ENCODE measurements at places on chromosomes 12 and 14.

- DNase-seq: no peak
These were observed 303.5 kb downstream of the EGLN3 start for GRCh38 chr14:33647385-33647786.

DNA sequence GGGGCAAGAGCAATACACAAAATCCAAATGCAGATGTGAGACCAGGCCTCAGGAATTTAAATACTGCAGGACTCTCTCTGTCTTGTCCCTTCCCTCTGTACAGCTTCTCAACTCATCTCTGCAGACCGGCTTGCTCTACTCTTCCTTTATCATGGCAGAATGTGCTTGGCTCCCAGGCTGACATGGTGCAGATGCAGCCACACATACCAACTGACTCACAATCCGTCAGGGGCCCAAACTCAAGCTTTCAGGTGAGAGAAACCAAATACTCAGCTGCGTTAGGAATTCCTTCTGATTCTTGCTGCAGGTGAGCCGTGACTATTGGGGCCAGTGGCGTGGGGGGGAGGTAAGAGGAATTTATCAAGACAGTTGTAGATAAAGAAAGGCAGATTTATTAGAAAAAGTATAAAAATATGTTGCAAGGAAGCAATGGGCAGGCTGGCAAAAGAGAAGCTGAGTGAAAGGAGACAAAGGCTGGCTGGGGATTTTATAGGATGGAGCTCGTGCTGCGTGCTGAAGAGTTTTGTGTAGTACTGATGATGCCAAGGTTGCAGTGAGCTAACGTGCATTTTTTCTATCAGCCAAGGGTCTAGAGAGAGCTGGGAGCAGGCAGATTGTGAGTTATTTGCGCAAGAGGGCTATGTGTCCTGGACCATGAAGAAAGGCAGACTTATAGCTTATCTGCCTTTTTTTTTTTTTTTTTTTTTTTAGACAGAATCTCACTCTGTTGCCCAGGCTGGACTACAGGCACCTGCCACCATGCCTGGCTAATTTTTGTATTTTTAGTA lies 5.0 kb upstream of the LGALS3 start:
- DNase-seq: no peak

DNA sequence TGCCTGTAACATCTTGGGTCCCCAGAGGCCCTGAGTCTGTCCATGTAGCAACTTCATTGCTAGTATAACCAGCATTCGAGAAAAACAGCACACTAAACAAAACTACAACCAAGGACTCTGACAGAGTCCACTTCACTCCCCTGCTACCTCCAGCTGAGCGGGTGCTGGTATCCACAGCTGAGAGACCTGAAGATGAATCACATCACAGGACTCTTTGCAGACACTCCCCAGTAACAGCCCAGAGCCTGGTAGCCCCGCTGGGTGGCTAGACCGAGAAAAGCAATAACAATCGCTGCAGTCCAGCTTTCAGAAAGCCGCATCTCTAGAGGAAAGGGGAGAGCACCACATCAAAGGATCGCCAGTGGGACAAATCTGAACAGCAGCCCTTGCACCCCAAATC lies 9.0 kb upstream of the IQSEC3 start:
- no peak for DNase-seq

DNA sequence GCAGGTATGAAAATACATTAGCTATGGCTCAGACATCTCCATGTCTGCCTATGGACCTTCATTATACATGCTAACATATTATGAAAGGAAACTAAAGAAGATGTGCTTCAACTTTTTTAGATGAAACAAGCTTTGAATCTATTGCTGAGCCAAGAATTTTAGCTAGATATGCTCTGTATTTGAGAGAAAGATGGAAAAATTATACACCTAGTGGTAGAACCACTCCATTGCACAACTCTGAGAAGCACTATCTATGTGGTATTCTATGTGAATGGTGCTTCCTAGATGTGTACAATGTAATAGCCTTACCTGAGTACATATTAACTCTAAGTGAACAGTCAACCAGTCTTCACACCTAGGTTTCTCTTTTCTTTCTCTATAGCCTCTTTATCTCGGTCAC lies 17.3 kb downstream of the EPYC start:
- DNase-seq: no peak

DNA sequence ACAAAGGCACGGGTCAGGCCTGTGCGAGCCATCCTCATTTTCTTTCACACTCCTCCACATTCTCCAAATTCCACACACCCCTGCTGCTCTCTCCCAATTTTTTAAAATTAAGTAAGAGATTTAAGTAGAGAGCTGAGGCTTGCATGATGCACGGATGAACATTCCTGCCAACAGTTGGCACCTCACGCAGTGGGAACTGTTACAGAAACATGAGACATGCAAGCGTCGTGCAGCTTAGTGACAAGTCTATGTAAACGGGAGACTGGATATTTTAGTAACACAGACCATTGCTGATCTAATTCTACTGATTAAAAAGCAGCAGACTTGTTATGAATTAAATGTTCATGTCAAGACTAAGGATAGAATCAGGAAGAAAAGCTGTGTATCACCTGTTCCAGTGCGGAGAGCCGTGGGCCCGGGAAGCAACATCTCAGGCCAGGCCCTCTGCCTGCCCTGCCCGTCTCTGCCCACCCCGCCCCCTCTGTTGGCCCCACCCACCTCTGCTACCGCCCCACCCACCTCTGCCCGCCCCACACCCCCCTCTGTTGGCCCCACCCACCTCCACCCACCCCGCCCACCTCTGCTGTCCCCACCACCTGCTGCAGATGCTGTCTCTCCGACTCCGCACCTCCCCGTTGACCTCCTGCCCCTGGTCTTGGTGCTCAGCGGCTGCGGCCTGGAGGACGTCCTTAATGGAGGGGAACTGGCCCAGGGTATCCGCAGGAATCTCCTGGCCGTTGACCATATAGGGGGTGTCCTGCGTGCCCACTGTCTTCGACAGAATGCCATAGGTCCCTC lies 21.2 kb downstream of the GOLGA3 start:
- DNase-seq: peak; percentile 35

DNA sequence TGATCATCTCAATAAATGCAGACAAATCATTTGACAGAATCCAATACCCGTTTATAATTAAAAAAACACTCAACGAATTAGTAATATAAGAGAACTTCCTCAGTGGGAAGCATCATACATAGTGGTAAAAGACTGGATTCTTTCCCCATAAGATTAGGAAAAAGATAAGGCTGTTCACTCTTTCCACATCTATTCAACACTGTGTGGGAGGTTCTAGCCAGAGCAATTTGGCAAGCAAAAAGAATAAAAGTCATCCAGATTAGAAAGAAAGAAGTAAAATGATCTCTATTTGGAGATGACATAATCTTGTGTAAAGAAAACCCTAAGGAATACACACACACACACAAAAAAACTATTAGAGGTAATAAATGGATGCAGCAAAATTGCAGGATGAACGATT lies 38.4 kb downstream of the YEATS4 start:
- DNase-seq: no peak

GRCh38 chr14:105005329-105005928 lies 15.5 kb downstream of the CDCA4 start:
- DNase-seq: no peak

DNA sequence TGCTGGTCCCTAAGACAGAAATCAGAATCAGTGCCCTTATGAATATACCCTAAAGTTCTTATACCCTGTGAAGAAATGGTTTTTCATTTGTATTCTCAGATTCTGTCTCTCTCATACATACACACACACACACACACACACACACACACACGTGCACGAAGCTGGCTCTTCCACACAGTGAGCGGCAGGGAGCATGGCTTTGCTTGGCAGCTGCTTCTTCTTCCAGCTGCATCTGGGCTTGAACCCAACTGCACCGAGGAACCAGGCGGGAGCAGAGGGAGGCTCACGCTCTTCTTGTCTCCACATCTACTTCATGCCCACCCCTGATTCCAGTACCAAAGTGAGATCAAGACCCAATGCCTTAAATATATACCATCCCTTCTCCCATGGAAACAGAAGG lies 19.4 kb downstream of the GRIN2B start:
- no peak for DNase-seq

GRCh38 chr14:101620031-101620788 lies 58.9 kb downstream of the DIO3 start:
- DNase-seq: no peak

- no peak for DNase-seq
These were observed 25.5 kb downstream of the SLC17A8 start for GRCh38 chr12:100382338-100382737.

DNA sequence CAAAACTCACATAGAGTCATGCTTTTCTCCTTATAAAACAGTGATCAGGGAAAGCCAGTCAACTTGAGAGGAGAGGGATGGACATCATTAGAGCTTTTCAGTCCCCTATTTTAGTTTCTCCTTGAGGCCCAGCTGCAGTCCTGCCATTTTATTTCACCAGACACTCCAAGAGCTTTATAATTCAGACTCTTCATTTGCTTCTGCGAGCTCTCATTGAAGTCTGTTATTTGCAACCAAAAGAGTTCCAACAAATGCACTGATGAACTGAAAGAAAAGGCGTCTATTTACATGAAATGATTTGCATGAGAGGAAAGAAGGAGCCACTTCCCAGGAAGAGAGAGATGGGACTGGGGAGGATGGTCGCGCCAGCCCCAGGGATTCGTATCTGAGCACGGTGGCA lies 86.8 kb downstream of the NDUFA12 start:
- DNase-seq: no peak

- DNase-seq: no peak
These were observed 465.4 kb downstream of the NPAS3 start for GRCh38 chr14:33404054-33404453.

GRCh38 chr12:57010627-57011247 lies 4.4 kb upstream of the ZBTB39 start:
- DNase-seq: no peak
